Neural crest cell (in vitro differentiated cells): ENCODE measurements at places on chromosomes 1 and 21.

GRCh38 chr1:24867084-24867870, 62.8 kb downstream of the RUNX3 start:
- no peak for DNase-seq

- no peak for DNase-seq
Observed at GRCh38 chr1:11291049-11291448, 18.1 kb downstream of the UBIAD1 start.

GRCh38 chr1:212247179-212247721, 38.0 kb upstream of the PPP2R5A start:
- no peak for DNase-seq

- no peak for DNase-seq
Observed at GRCh38 chr1:169867012-169867675, 26.6 kb downstream of the SCYL3 start.

GRCh38 chr1:204126386-204126785, 25.5 kb downstream of the ETNK2 start:
- DNase-seq: no peak

GRCh38 chr1:174077749-174078490, 55.8 kb upstream of the RC3H1 start:
- no peak for DNase-seq

DNA sequence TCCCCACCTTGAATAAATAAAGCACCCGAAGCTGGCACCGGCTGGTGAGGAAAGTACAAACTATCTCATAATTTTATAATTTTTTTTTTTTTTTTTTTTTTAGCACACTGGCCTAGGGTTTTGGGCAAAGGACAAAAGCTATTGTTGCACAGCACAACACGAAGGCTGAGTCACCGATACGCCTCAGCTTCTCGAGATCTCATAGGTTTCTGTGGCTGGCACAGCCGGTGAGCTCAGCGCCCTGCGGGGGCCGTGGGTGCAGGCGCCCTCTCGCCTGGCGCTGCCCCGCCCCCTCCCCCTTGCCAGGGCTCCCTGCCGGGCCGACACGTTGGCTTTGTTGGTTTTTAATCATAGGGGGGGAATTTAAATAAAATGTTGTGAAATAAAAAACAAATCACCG, 17.2 kb downstream of the CASZ1 start:
- DNase-seq: no peak
